ENCODE measurements at places on chromosomes 4 and X. TPM values are rescaled to one million over a fixed set of nuclear protein-coding genes. Genes with fewer than 3 reads are reported as not detected.

DNA sequence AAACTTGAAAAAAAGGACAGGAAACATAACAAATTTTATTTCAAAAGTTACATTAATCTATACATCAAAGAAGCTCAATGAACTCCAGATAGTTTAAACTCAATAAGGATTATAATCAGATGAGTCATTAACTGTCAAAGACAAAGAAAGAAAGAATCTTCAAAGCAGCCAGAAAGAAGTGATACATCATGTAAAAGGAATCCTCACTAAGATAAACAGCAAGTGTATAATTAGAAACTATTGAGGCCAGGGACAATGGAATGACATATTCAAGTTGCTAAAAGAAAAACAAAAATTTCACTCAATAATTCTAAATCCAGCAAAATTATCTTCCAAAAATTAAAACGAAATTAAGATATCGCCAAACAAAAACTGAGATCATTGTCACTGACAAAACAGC lies 161.6 kb upstream of the NWD2 start:
- no peak for DNase-seq

DNA sequence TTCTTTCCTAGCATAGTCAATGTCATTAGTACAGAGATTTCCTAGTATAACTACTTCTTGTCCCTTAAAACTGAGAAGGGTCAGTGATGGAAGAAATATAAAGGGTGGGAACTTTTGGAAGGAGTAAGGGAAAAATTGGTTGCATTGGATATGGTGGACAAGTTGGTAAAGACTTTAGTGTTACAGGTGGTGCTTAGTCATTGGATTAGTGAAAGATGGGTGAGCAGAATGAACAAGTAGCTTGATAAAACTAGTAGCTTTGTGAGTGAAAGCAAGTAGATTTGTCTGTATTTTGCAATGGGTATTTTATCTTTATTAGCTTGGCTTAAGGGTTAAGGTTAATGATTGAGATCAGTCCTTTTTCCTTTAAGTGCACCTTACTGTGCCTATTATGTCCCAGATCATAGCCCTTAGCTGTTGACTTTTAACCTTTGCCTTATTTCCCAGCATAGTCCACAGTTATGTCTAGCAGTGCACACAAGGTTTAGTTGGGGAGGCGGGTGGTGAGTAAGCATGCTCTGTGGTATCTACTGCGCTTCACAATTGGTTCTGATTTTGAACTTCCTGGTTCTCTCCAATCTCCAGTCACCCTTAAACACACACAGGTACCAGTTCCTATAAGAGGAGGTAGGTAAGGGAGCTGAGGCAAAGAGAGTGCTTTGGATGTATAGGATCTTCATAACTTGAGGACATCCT lies 9.5 kb downstream of the WDR44 start:
- DNase-seq, result no peak

DNA sequence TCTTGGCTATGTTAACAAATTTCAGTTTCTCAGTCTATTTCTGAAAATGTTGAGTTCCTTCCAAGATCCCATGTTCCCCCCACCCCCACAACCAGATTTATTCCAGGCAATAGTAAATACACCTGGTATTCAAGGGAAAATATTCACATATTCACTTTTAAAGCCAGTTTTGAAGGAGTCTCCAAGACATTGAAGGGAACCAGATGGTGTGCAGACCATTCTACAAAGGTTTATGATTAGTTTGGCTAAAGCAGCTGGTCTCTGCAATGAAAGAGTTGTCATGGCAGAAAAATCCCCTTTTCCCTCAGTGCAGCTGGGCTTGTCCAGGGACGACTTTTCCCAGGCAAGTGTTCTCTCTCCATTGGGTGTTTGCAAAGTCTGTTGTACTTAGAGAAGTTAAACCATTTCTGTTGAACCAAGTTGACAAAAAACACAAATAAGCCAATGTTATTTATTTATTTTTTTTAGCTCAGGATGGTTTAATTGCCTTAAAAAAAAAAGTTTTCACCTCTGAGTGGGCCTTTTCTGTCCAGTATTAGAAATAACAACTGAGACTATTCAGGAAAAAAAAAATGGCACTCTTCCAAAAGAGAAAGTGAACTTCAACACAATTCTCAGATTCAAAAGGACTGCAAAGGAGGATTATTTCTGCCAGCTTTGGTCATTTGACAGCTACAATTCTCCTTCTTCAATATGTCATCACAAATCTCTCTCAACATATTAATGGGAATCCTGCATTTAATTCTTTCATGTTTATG lies 410.6 kb downstream of the IL1RAPL1 start:
- no peak for DNase-seq

DNA sequence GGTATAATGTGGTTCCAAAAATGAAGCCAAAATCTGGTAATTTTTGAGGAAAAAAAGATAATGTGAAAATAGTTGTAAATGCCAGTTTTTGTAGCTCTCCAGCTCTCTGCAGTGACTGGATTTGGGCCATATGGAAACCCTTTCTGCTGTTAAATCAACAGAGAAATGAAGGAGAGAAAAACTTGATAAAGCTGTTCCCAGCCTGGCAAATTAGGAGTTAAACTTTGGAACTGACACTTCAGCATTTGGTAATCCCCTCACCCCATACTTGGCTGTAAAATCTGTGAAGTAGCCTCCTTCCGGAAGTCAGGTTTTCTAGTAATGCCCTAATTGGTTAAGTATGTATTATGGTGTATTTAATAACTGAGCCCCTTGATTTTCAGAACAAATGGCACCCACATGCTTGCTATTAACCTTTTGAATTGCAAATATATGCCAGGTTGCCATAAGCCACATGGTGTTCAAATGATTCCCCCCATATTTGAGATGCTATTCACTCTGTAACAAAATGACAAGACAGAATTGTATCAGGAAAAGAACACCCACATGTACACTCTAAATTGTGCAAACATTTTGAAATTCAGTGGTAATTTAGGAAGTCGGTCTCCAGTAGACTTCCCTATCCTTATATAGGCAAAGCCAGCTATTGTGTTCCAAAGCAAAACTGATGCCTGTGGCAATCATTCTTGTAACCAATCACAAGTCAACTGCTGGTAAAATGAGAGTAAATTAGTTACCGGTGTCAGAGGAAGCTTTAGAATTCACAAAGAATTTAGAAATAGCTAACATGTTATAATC lies 96.3 kb upstream of the ADAMTS3 start:
- no peak for DNase-seq

DNA sequence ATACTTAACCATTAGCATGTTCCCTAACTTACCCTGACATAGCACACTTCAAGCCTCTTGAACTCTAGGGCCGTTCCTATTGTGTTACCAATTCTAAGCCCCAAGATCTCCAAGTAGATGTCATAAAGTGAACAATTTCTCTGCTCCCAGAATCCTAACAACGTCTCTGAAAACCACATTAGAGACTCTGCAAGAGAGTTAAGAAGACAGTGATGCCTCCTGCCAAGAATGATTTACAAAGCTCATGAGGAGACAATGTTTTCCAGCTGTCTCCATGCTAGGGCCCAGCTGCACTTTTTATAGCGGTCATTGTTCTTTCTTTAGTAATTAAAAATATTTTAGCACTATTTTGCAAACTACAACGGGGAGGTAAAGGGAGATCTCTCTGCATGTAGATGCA lies 358.4 kb downstream of the PPP3CA start:
- no peak for DNase-seq

DNA sequence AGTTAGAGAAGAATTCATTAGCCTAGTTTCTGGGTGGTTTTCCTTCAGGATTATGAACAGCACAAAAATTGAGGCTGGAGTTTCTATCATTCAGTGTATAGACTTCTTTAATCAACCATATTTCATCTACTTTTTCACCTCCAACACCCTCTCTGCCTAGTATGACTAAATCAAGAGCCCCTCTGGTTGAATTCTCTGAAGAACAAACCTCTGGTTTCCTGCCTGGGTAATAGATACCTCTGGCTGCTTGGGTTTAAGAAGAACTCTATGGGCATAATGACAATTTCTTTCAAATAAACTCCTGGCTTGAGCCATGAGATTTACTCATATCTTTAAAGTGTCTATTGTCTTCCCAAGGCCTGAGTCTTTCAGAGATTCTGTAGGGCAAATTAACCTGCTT lies 66.5 kb downstream of the C4orf33 start:
- DNase-seq, result no peak

GRCh38 chrX:17370191-17370590 lies 4.8 kb upstream of the NHS start:
- DNase-seq, result no peak

DNA sequence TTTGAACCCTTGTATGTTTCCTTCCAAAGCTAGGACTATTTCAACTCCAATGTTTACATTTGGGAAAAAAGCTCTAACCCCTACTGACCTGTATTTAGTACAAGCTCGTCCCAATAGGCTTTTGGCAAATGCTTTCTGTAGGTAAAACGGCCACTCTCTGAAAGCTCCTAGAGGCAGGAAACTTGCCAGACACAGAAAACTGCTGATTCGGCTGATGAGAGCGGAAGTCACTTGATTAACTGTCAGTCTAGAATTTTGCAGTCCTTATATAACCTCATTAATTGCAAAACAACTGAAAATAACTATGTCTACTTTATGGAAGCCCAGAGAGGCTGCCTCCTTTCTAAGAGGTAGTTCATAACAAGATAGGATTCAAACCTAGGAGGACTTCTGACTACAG lies 108.1 kb downstream of the TSPAN7 start:
- DNase-seq, result no peak

DNA sequence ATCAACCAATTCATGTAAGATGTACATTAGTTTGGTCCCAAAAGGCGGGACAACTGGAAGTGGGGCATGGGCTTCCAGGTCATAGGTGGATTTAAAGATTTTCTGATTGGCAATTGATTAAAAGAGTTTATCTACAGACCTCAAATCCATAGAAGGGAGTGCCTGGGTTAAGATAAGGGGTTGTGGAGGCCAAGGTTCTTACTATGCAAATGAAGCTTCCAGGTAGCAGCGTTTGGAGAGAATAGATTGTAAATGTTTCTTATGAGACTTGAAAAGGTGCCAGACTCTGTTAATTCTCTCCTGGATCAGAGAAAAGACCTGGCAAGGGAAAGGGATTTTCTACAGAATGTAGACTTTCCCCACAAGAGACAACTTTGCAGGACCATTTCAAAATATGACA lies 2.4 kb downstream of the MGST2 start:
- no peak for DNase-seq

GRCh38 chr4:99264927-99265326 lies 25.9 kb downstream of the ADH1A start:
- DNase-seq, result no peak

- DNase-seq, result no peak
These were observed 139.9 kb downstream of the CPXCR1 start for GRCh38 chrX:88886908-88887307.

GRCh38 chrX:108712886-108713285 lies 23.5 kb downstream of the IRS4 start:
- no peak for DNase-seq

GRCh38 chrX:151151665-151152267 lies 24.6 kb upstream of the GPR50 start:
- peak; percentile 24 for DNase-seq

- DNase-seq, result no peak
These were observed 20.7 kb upstream of the CSN1S1 start for GRCh38 chr4:69910016-69910782.

DNA sequence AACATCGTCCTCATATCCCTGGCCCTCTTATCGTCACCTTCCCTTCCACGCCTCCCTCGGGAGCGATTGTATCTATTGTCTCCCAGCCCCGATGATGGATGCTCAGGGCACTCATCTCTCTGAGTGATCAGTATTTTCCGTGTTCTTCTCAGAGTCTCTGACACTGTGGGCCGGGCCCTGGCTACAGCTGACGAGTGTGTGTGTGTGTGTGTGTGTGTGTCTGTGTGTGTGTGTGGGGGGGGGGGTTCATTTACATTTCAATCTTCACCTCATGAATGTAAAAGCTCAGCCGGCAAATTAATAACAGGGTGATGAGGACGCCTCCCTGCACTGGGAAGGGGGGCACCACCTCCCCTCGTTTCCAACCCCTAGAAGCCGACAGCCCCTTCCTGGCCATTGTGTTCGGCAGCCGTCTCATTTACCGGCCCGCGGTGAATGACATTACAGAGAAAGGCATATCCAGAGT lies 159.5 kb downstream of the SHOX start:
- DNase-seq, result no peak

GRCh38 chrX:39396358-39396995 lies 595.2 kb downstream of the MID1IP1 start:
- no peak for DNase-seq

Gene UGT8
- 72.8 TPM for total RNA-seq

Gene CT47A7
- not detected for total RNA-seq

Gene NR3C2
- total RNA-seq, result 29.4 TPM

Gene PNMA3
- 0.32 TPM for total RNA-seq

Gene ADH1B
- 144 TPM for total RNA-seq

Gene KLF8
- total RNA-seq, result 5.0 TPM

Data from mucosa of gallbladder (tissue), 1 donor.